ENCODE measurements at places on chromosomes 12 and 14.

DNA sequence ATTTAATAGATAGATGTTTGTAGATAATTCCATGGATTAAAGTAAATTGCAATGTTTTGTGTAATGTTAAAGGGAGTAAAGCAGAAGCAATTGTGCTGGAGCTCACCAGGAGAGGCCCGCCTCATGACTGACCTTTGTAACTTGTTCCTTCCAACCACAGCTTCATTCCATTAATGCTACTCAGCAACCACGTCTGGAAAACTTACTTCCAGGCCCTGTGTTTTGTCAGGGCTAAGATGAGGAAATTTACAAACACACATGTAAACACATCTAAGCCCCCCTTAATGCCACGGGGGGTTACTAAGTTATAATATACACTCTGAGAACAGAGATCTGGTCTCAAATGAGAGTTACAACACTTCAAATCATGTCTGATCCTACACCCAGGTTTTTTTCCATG is 12.4 kb downstream of the LUM start:
- DNase-seq, result no peak

GRCh38 chr14:33477797-33478196 is 473.1 kb downstream of the EGLN3 start:
- DNase-seq, result no peak

- no peak for DNase-seq
These were observed 325.9 kb upstream of the LRFN5 start for GRCh38 chr14:41280745-41281144.

GRCh38 chr12:24595652-24596235 is 353.2 kb downstream of the BCAT1 start:
- DNase-seq, result no peak

DNA sequence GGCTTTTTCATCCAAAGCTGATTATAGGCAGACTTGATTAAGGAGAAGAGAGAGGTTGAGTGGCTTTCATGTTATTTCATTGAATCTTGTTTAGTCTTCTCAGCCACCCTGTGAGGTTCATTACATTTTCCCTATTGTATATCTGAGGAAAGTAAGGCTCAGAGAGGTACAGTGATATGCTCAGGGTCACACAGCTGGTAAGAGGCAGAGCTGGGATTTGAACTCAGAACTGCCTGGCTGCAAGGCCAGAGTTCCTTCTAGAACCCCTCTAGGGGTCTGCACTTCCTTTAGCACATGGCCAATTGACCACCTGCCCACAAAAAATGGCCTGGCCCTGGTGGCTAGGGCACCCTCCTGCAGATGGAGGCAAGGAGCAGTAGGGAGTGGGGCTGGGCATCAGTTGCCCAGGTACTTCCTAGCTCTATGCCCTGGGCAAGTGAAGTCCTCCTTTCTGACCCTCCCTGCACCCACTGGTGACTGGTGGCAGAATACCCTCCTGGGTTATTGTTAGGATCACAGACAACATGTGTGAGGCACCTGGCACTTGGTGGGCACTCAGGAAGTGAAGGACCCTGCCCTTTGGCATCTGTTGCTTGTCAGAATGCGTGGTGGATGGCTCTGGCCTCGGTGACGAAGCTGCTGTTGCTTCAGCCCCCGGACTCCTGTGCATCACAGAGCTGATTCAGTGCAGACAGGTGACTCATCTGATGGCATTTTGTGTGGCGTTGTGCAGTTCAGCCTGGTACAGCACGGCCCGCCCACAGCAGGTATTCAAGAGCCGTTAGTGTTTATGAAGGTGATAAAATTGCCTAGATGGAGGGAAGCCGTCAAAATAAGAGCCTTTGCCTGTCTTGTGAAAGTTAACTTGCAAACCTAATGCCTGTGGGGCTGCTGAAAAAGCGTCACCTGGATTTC is 115.8 kb downstream of the SLC25A47 start:
- DNase-seq, result peak; percentile 26

- DNase-seq, result no peak
These were observed 66.1 kb downstream of the CCDC88C start for GRCh38 chr14:91351512-91351862.

DNA sequence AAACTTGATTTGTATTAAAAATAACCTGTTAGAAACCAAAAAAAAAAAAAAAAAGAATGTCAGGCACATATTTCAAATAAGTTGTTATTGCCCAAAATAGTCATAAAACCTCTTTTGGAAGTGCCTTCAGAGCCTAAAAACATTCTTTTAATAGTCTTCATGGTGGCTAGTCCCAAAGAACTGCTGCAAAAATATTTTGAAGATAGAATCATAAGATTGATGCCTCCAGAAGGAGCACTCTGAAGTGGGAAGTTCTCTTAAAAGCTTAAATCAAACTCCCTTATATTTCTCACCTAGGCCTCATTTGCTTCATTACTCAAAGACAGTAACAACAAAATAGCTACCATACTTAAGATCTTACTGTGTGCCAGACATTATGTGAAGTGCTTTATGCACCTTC is 27.2 kb upstream of the NT5DC3 start:
- no peak for DNase-seq

DNA sequence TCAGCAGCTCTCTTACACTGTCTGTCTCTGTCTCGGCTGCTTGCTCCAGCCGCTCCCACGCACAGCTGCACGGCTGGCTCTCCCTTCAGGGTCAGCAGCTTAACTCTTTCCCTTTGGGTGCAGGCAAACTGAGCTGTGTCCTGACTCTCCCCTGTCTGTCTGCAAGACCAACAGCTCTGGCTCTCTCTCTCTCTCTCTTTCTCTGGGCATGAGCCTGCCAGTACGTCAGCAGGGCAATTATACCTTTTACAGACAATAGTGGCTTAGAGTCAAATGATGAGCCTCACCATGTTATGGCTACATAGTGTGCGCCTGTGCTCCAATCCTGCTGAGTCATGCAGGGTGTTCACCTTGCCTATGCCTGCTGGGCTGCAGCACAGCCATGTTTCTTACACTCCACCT is 120.5 kb upstream of the DDHD1 start:
- no peak for DNase-seq

All from CD4-positive, alpha-beta T cell treated with Interleukin-17A for 4 hours (primary cell).